Hypothalamus (tissue), 51 donors: ENCODE measurements at places on chromosomes 1 and 21.

DNA sequence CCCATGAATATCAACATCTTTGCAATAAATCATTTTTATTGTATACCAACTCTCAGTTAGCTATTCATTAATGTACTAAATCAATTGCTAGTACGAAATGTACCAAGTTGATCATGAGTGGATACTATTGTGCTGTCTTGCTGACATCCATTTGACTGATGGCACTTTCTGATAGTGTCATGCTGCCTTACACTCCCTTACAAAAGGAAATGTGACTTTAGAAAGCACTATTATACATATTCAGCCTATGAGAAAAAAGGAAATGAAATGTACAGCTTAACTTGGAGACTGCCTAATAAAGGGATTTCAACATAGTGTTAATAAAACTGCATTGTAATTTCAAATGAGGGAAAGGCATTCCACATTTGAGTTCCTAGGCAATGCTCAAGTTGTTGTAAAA is 52.2 kb downstream of the PLA2G4A start:
- no peak for DNase-seq

DNA sequence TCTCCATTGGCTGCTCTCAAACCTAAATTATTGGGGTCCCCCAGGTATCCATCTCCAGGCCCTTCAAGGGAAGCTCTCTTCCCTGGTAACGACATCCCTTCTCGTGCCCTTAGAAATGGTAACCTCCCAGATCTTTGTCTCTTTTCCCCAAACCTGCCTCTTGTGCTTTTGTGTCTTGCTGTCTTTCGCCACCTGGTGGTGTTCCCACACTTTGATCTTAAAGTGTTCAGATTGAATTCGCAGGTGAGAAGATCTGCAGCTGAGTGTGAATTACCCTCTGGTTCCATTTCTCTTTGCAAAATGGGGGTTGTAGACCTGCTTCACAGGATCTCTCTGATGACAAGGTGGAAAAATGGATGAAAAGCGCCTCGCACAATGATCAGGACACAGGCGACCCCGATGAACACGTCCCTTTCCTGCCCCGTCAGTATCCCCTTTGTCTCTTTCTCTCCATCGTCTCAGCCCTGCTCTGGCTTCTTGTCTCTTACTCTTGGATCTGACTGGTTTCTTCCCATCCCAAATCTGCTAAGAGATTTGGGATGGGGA is 53.1 kb downstream of the DOP1B start:
- DNase-seq: no peak

- DNase-seq: no peak
Observed at GRCh38 chr1:157230500-157230899, 92.3 kb upstream of the ETV3 start.

DNA sequence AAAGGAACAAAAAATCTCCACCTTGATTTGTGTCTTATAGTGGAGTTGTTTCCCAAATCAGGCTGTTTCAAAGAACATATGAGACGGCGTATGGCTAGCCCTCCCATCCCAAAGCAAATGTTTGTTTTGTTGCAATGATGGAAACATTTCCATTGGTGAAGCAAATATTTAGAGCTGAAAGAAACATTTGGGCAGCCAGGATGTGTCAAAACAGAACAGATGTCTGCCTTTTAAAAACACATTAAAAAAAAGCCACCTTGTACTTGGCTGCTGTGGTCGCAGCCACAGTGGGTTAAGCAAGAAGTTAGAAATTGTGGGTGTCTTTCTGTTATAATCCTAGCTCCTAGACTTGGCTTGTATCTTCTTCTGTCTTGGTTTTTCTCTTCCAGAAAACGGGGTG is 116.3 kb downstream of the PEX14 start:
- DNase-seq: no peak

- DNase-seq: no peak
Observed at GRCh38 chr1:207051191-207051943, at the start of gene YOD1. TSS of gene YOD1 (minus strand) at chr1:207051208. CDS start at chr1:207051030, 178 bp downstream.

- no peak for DNase-seq
Observed at GRCh38 chr1:226655251-226656163, 83.6 kb downstream of the ITPKB start.

- DNase-seq: no peak
Observed at GRCh38 chr1:184483101-184483683, 96.4 kb downstream of the C1orf21 start.

DNA sequence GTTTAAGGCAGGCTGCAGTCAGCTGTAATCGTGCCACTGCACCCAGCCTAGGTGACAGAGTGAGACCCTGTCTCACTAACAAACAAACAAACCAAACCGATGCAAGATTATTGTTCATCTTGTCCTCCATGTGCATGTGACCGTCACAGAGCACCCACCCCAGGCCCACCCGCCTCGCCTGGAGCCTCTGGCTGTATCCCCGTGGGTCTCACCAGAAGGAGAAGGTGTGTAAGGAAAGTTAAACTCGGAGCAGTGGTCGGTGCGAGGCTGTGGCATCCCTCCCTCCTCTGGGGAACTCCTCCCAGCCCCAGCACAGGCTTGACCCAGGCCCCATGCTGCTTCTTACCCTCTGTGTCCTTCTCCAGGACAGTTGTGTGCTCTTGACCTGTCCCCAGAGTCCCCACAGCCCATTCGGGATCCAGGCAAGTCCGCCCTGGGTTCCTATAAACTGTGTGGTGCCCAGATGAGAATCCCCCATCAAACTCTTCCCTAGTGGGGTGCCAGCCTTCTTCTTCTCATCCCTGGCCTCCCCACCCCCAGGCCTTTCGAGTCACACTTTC is 318.4 kb downstream of the AJAP1 start:
- DNase-seq: no peak

GRCh38 chr1:157155658-157156057 is 17.5 kb upstream of the ETV3 start:
- DNase-seq: no peak

DNA sequence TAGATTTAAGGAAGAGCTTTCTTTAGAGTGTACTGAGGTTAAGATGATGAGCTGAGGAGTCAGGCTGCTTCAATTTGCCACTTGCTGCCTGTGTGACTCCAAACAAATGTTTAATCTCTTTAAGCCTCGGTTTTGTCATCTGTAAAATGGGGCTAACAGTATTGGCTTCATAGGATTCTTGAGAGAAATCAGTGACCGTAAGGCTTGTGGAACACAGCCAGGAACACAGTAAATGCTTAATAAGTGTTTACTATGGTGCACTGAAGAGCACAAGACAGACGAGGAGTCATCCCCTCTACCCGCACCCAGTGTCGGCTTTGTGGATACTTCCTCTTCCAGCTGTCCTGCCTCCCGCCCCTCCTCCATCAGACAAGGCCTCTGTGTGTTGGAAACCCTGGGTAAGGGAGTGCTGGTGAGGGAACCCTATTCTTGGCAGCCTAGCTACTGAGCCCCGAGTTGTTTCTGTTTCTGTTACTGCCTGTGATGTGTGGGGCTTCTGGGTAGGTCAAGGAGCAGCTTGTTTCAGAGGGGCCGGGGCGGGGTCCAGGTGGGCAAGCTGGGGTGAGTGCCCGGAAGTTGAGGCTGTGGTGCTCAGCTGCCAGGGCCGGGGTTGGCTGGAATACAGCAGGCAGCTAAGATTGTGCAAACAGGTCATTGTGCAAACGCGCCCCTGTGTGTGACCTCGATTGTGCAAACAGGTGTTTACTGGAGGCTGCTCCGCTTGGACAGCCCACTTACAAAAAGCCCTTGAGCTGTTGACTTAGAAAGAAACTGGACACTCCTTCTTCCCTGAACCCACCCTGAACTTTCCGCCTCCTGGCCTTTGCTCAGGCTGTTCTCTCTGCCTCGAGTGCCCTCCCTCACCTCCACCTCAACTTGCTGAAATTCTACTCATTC is 4.0 kb upstream of the CSF3R start:
- no peak for DNase-seq

- no peak for DNase-seq
Observed at GRCh38 chr1:72564749-72565148, 282.4 kb upstream of the NEGR1 start.
